ENCODE measurements at places on chromosomes 5 and 9.

GRCh38 chr9:87786423-87786822, 60.5 kb downstream of the CTSL start:
- no peak for DNase-seq

- no peak for DNase-seq
These were observed 176.1 kb upstream of the NREP start for GRCh38 chr5:111933086-111933485.

DNA sequence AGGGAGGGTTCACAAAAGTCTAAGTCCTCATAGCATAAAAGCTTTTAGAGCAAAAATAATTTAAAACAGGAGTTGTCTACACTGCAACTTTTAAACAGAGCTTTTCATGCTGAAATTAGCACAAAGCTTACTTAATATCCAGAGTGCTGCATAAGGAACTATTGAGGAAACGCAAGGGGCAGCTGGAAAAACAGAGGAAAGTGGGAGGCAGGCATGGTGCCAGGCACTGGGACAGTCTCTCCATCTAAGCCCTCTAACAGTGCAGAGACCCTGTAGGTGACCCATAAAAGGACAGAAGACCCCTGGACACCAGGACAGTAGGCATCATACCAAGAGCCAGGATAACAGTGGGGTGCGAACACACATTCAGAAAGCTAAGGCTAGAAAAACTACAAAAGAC, 49.3 kb downstream of the ADAMTS12 start:
- DNase-seq = no peak

- DNase-seq = no peak
These were observed 51.8 kb downstream of the RASA1 start for GRCh38 chr5:87319469-87319868.

DNA sequence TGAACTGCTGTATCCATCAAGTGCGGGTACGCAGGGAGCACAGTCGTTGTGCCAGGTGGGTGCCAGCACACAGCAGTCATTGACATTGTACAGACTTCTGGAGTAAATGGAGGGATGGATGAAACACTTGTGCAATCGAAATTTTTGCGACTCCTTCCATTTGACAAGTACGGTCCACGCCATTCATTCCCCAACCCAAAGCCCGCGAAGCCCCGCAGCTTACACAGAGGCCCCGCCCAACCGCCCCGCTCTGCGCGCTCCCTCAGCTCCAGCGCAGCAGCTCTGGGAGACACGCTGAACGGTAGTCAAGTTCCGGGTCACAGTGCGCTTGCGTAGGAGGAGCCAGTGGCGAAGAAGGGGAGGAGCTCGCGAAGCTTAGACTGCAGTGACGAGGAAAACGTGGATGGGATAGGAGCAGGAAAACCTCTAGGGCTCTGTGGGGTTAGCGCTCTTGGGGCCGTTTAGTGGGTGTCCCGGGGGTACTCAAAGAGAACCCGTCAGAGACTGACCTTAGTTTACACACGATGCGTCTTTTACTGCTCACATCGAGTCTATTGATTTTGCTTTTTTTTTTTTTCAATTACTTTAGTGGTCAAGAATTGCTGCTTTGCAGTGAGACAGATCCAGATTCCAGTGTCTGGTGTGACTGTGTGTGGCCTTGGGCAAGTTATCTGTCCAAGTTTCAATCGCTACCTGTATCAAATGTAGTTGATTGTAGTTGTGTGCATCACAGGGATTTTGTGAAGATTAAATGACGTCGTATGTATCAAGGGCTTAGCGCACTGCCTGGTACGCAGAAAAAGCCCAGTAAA, 15.3 kb upstream of the MSANTD3 start:
- peak; percentile 83 for DNase-seq

DNA sequence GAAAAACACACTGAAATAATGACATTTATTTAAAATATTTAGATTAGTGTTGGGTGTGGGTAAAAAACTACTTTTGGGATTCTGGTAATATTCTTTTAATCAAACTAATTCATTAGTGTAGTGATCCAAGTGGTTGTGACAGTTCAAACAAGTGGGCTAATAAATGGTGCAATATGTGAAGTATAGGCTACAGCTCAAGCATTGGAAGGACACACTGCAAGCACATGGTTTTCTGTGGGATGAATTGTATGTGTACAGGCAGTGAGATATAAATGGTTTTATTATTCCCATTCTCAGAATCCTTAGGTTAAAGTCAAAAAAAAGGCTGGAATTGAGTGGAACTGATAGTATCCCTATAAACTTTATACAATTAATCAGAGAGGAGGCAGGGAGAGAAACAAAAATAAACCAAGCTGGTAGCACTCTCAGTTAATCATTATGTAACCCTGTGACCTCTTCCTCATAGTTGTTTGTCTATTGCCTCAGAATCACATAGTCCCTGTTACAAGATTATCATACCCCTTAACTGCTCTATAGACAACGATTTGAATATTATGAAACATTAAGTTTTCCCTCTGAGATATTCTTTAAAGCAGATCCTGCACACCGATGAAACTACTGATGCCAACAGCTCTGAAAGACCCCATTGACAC, 1755.4 kb upstream of the ACO1 start:
- DNase-seq = no peak

DNA sequence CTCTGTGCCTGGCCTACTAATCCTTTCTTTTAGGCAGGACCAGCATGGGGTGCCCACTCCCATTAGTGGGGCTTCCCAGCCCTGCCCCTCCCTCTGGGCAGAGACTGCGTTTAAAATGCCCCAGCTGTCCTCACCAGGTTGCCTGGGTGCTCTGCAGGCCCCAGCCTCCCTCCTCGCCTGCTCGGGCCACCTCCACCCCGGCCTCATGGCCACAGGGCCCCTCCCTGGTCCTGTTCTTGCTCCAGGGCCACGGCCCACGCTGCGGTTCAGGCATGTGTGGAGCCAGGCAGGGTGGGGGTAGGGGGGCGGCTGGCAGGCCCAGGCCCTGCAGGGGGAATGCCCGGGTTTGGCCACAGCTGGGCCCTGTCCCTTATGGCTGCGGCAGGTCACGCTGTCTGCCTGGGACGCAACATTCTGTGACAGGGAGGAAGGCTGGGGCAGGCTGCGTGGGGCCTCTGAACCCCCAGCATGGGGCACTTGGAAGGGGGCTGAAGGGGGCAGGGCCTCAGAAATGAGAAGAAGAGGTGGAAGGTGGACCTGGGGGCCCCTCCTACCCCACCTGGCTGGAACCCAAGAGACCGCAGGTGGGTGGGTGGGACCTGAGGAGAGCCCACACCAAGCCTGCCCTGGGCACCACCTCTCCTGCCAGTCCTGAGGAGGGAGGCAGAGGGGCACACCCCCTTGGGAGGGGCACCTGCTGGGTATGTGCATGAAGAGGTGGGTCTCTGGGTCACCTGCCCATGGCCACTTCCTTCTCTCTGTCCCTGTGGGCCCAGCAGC, at the start of gene LCN12:
Gene LCN12 (plus strand): TSS at position 733 of the 780 bp plus-strand sequence. CDS start 55 bp downstream, outside the sequence.
- DNase-seq = no peak

DNA sequence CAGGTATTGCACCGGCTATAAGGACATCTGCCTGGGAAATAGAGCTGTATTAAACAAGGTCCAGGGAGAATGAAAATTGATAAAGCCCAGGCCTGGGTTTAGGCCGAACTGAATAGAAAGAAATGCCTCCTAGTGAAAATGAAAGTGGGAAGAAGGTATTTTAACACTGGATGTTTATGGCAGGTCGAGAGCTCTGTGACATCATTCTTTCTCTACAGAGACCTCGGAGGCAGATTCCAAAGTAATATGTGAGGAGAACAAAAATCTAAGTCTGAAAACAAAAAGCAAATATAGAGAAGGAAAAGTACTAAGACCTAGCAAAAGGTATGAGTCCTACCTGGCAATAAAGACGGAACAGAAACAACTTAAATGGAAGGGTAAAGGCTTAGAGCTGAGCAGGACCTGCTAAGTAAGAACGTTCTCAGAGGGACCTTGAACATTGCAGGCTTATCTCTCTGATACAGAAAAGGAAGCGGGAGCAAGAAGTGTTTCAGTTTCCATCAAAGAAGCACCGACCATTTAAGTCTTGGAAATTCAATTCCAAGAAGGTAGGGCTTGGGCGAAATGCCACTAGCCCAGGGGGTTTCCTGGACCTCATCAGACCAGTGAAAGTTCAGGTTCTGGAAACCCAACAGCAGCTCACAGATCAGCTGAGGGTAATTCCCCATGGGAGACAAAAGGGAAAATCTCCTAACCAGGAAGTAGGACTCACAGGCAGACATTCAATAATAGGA, 80.0 kb downstream of the SUSD1 start:
- no peak for DNase-seq

- no peak for DNase-seq
These were observed 71.1 kb downstream of the ACER2 start for GRCh38 chr9:19479874-19480273.

GRCh38 chr5:29642601-29643000, 1550.9 kb upstream of the CDH6 start:
- DNase-seq = no peak

DNA sequence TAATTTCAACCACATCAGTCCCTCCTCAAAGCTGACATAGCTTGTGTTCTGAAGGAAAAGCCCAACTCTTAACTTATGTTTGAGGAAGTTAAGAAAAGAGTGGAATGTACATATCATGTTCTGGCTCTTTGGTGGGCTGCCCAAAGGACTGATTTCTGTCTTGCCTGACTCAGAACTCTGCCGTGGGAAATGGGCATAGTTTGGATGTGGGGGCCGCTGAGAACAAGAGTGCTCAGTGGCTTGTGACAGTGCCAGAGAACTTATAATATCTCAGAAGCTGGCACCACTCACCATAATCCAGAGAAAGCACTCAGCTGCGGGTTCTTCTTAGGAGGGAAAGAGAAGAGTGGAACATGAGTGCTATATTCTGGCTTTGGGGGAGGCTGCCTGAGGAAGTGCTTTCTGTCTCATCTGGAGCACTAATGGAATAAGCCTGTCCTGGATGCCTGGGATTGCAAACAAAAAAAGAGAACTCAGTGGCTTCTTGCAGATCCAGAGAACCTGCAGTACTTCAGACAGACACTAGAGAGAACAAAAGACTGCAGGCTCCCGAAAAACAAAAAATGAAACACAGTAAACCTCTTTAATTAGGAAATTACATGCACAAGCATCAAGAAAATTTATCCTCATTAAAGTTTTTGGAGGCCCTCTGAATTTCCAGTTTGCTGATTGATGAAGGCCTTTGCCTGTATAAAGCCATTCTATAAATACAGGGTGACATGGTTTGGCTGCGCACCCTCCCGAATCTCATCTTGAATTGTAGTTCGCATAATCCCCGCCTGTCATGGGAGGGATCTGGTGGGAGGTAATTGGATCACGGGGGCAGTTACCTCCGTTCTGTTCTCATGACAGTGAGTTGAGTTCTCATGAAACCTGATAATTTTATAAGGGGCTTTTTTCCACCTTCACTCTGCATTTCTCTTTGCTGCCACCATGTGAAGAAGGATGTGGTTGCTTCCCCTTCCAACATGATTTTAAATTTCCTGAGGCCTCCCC, 207.0 kb downstream of the DMAC1 start:
- no peak for DNase-seq

DNA sequence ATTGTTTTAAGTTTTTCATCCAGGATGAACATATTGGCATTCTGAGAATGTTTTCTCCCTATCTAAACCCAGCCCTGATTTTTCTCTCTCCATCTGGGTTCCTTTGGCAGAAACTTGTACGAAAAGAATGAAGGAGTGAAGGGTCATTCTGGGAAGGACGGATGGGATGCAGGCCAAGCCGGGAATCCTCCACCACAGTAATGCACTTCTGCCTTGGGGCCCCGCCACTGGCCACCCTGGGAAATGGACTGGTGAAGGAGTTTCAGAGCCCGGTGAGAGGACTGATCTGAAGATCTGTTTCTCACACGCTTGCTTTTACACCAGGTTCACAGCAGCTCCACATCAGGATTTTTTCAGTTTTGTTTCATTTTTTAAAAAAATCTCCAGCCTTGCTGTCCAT, 554.8 kb downstream of the BNC2 start:
- no peak for DNase-seq

- no peak for DNase-seq
These were observed 218.4 kb upstream of the KLF4 start for GRCh38 chr9:107707915-107708441.

GRCh38 chr5:55134053-55134722, 25.8 kb upstream of the GPX8 start:
- no peak for DNase-seq

- no peak for DNase-seq
These were observed 993.9 kb upstream of the ACO1 start for GRCh38 chr9:31390403-31391025.

- no peak for DNase-seq
These were observed 979.6 kb downstream of the DTWD2 start for GRCh38 chr5:118008779-118009178.

GRCh38 chr9:99437145-99437544, 215.1 kb downstream of the SEC61B start:
- no peak for DNase-seq

- DNase-seq = no peak
These were observed 158.0 kb downstream of the MAPKAP1 start for GRCh38 chr9:125549039-125549438.

DNA sequence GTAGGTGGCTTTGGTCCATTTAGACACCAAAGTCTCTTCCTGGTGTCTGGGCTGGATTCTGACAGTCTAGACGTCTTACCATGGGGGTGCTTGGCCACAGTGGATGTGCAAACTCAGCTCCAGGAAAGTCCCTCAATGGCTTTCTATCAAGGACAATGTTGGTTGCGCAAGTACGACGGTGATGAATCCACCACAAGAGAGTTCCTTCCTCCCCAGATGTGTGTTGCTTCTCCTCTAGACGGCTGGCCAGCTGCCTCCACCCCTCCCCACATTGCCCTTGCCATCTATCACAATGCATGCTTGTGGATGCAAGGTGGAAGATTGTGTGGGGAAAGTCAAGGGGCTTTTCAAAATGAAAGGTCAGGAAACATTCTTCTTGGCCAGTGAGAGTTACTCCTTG, 89.7 kb upstream of the IRX2 start:
- DNase-seq = no peak

DNA sequence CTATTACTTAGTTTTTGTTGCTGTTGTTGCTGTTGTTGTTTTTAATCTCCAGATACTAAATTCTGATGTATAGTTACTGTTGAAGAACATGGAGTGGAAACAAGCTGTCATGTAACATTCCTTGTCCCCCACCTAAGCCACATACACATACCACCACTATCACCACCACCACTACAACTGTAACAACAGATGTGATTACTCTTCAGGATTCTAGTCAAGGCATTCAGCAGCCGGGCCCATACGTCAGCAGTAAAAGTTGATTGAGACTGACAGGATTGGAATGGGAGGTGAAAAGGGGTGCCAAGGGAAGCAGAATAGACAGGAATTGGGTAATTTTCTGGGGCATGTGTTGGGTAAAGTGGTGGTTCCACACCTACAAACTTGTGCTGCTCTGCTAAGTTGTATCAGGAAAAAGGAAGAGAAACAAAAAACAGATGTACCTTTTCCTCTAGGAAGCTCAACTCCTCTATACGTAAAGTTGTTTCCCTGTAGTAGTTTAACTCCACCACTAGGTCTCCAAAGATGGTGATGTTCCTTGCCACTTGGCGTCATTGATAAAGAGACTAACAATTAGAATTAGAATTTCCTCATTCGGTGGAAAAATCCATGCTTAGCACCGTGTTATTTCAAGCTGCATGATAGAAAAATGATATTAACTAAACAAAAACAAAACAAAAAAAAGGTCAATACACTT, 138.6 kb downstream of the ARRDC3 start:
- DNase-seq = no peak

- no peak for DNase-seq
These were observed 25.4 kb downstream of the APBA1 start for GRCh38 chr9:69646810-69647209.

All from left renal pelvis (tissue), 4 donors.